ENCODE measurements at places on chromosomes 12 and 14.
A peak's percentile ranks its signal among the peaks of the same experiment; 100 is the strongest.

DNA sequence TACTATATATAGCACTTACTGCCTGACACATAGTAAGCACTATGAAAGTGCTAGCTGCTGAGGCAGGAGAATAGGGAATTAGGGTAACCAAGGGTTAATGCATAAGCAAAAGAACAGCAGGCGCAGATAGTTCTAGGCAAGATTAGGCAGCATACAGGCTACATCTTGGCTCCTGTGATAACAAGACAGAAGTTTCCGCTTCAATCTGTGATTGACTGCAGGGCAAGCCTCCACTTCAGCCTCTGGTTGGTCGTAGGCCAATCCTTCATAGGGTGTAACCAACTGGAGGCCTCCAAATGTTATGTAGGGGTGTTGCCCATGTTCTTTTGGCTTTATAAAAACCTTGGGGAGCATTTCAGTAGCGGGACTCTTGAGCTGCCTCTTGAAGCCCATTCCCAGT, 46.9 kb downstream of the KLHL28 start:
- DNase-seq, result no peak

DNA sequence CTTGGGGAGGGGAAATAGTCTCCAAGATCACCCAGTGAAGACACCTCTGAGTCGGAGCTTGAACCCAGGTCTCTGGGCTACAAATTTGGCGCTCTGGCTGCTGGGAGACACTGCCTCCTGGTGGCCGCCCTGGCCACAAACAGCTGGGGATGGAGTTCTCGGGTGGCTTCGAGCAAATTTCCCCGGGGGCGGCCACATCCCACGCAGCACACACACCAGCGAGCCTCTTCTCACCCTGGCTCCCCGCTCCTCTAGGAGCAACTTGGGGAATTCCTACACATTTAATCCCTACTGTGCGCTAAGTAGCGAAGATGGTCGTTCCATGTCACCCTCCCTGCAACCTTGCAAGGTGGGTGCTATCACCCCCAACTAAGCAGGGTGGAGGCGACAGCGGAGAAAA, 66.2 kb upstream of the BEGAIN start:
- peak; percentile 15 for DNase-seq

GRCh38 chr14:97644365-97644764, 847.2 kb downstream of the VRK1 start:
- no peak for DNase-seq

DNA sequence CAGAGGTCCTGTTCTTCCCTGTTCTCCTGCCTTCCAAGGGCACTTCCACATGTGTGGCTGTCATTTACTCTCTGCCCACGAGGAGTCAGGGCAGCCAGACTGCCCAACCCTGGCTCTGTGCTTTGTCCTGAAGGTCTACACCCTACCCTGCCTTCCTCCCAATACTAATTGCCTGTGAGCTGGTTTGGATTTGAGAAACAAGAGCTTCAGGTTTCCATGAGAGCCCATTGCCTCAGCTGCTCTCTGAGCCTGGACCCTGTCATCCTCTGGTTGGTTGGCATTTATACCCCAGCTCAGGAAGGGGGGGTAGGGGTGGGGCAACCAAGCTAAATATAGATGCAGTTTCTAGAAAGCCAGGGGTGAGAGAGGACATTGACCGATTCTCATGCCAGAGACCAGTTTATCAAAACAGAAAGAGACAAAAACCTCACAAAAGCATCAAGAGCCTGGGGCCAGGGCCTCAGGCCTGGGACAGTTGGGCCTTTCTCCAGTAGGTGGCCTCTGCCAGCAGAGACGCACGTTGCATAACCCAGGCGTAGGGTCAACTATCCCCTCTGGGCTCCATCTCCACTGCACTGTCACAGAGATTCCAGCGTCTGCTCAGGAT, 34.5 kb downstream of the VDR start:
- no peak for DNase-seq

DNA sequence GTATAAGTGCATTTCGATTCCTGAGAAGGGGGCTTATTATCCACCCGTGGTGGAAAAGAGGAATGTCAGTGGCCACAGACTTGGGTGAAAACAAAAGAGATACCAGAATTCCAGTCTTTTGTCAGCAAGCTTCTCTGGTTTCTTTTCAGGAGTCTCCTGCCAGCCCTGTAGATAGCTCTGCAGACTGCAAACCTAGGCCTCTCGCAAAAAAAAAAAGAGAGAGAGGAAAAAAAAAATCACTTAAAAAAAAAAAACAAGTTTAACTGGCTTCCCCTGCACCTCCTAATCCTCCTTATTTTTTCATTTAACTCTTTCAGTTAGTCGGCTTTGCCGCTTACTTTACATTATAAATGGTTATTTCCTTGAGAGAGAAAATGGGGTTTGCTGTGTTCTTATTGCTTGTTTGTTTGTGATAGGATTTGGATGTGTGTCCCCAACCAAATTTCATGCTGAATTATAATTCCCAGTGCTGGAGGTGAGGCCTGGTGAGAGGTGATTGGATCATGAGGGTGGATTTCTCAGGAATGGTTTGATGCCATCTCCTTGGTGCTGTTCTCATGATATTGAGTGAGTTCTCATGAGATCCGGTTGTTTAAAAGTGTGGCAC, 170.0 kb downstream of the BCL11B start:
- no peak for DNase-seq

DNA sequence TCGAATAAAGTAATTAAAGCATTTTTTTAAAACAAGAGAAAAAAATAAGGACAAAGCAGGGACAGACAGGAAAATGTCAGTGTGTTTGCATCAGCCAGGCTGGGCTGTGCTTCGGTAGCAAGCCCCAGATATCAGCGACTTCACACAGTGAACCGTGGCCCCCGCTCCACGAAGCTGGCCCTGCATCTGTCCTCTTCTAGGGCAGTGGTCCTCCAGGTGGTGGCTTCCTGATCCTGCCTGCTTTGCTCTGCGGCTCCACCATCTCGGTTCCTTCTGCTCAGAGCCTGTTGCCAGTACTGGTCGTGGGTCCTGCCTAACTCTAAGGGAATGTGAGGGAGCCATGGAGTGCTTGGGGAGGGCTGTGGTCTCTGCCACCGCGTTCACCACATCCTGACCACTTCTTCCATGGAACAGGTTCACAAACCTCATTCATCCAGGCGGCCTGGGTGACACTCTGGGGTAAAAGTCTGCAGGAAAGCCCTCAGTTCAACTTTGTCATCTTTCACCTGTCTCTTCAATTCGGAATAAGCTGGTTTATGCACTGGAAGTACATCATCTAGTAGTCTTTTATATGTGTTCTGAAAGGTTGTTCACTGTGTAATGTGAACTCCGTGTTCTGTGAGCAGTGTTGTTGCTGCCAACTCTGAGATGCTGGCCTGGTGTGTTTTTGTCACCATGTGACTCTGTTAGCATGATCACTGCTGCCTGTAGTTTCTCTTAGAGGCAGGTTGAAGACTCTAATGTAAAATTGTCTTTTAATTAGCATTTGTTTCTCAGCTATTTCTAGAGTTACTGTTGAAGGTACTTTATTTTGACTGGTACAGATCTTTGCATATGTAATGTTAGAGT, 47.9 kb downstream of the ANKRD9 start:
- no peak for DNase-seq

Measured in stimulated activated CD4-positive, alpha-beta T cell treated with anti-CD3 and anti-CD28 coated beads, Interleukin-15, amount 100 ng/mL, for 1 hour (primary cell).